ENCODE measurements at places on chromosomes 3 and 15. TPM values are rescaled to one million over a fixed set of nuclear protein-coding genes. Genes with fewer than 3 reads are reported as not detected.

ACAP2 gene
- total RNA-seq: 75.5 TPM

GOLGA8N gene
- total RNA-seq: 4.3 TPM

SLC22A14 gene
- total RNA-seq: 0.16 TPM

PHLDB2 gene
- total RNA-seq: 4.2 TPM

KY gene
- total RNA-seq: not detected

Data from activated B cell treated with CpG ODN at 0.5 μM for 24 hours (primary cell).